Activated B cell treated with CpG ODN at 0.5 μM for 24 hours (primary cell): ENCODE measurements at places on chromosomes 12 and 14. TPM values are rescaled to one million over a fixed set of nuclear protein-coding genes. Genes with fewer than 3 reads are reported as not detected.
A peak's percentile ranks its signal among the peaks of the same experiment; 100 is the strongest.

Gene SERPINA1
- 0.31 TPM in 1 of 2 replicates, not detected in the other for total RNA-seq

Gene DNAI7
- total RNA-seq: 0.15 and 0.27 TPM in 2 replicates

Gene TRHDE
- total RNA-seq: not detected in 2 replicates

Gene CD4
- total RNA-seq: 0.22 and 0.32 TPM in 2 replicates

Gene FBLN5
- not detected in 2 replicates for total RNA-seq

Gene SPRING1
- total RNA-seq: 31.6 and 36.4 TPM in 2 replicates

Gene STON2
- 0.51 TPM in 1 of 2 replicates, not detected in the other for total RNA-seq

Gene BDKRB2
- total RNA-seq: not detected in 2 replicates

Gene CAPZA3
- total RNA-seq: not detected in 2 replicates

Gene DAO
- not detected in 2 replicates for total RNA-seq

- DNase-seq: no peak
These were observed 138.8 kb upstream of the HMGA2 start for GRCh38 chr12:65685514-65685913.

DNA sequence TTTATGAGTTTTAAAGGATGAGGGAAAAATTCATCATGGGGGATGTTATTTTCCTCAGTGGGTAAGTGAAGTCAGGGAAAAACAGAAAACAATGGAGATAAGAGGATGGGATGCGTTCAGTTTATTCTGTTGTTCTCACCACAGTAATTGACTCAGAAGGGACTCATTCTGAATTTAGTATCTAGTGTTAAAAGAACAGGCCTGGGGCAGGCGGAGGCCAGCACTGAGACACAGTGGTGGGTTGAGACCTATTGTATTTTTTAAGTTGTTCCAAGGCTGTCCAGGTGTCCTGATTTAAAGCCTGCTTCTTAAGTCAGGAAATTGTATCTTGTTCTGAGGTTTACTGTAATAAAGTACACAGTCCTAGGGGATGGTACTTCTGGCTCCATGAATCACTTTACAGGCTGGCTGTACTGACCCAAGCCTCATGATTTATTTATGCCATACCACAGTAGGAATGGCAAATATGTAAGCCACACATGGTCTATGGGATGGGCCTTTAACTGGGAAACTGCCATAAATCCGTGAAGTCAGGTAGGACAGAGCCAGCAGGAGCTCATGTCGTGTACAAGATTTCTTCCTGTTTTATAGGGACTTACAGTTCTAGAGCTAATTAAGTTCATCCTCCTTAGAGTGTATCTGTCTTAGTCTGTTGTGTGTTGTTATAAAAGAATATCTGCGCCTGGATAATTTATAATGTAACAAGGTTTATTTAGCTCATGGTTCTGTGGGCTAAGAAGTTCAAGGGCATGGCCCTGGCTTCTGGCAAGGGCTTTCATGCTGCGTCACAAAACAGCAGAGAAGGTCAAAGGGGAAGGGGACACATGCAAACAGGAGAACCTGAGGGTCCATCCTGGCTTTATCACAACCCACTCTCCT is 244.1 kb downstream of the FBXL14 start:
- no peak for DNase-seq

DNA sequence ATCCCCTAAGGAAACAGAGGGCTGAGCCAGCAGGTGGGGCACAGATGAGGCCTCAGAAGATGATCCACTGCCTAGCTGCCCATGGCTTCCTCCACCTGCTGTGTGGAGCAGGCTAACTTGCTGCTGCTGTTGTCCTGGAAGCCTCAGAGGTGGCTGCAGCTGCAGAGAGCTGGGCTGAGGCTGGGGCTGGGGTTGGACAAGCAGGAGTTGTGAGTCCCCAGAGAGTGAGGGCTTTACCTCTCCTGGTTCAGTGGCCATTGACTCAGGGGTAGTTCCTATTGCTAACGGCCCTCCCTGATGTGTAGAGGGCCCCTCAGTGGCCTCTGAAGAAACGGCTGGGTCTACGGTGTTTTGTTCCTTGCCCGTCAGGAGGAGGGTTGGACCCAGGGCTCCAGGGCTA is 13.7 kb upstream of the PRKAG1 start:
- DNase-seq: no peak

DNA sequence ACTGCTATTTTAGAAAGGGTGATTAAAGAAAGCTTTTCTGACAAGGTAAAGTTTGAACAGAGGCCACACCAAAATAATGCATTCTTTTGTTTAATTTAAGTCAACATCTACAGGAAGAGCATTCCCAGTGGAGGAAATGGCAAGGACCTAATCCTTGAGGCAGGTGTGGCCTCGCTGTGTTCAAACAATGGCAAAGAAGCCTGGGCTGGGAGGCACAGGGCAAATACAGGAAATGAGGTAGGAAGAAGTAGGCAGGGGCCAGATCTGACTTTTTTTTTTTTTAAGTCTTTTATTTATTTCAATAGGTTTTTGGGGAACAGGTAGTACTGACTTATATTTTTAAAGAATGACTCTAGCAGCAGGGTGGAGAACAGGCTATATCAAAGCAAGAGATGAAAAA is 53.5 kb downstream of the ARMH4 start:
- no peak for DNase-seq

DNA sequence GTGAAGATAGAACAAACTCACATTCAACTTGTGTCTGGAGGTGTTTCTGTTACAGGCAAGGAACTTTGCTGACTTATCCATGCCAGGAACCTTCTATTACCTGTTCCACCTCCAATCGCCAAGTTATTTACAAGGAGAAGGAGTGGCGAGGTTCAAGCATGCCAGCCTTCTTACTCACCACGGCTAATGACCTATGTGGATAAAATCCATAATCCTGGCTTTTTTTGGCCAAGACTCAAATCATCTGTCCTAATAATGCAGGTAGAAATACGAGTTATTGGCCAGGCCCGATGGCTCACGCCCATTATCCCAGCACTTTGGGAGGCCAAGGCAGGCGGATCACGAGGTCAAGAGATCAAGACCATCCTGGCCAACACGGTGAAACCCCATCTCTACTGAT is 241.6 kb downstream of the TMEM132D start:
- no peak for DNase-seq

GRCh38 chr12:62194616-62195015 is 65.6 kb upstream of the USP15 start:
- DNase-seq: no peak

DNA sequence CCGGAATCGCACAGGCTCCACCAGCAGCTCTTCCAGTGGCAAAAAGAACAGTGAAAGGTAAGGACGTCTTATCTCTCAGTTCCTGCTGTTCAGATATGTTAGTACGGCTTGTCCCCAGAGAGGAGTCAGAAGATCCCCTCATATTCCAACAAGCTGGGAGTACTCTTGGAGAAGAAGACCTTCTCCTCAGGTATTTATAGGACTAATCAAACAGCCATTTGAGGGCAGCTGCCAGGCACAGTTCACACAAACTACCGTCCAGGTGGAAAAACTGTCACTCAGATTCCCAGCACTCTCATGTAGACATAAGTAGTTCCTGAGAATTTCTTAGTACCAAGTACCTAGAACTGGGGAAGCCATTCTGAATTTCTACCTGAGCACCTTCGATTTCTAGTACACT is 85.3 kb downstream of the EML1 start:
- no peak for DNase-seq

GRCh38 chr14:98912655-98913054 is 359.3 kb downstream of the BCL11B start:
- no peak for DNase-seq

- DNase-seq: peak; percentile 38
These were observed at the start of gene SPTB for GRCh38 chr14:64879635-64880220. SPTB (minus strand) TSS chr14:64879907; CDS start chr14:64823094, 56,813 bp downstream.

- no peak for DNase-seq
These were observed 170.0 kb upstream of the VASH1 start for GRCh38 chr14:76591266-76591665.

GRCh38 chr14:58912799-58913432 is 275.2 kb downstream of the DACT1 start:
- no peak for DNase-seq

DNA sequence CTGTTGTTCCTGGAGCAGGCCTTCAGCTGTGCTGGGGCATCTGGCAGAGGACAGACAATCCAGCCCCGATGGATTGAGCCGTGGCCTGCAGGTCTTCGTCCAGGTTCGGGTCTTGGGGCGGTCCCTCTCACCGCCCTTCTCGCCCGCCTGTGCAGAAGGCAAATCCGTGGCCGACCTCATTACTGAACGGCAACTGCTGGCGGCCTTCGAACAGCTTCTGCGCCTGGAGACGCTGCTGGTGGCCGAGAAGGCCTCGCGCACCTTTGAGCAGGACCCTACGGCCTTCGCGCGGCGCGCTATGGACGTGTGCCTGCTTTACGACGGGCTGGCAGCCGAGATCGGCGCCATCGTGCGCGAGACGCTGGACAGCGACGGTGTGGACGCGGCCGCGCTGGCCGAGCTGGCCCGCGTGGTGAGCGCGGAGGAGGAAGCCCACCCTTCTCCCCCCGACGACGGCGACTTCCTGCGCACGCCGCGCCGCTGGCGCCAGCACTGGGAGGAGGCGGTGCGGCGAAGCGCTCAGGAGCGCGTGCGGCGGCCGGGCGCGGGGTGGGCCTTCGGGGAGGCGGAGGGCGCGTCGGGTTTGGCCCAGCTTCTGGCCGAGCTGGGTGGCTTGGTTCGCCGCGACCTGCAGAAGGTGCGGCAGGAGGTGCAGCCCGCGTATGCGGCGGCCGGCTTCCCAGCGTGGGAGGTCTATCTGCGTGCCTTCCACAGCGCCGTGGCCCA is 7.6 kb downstream of the EXOC3L4 start:
- no peak for DNase-seq

- no peak for DNase-seq
These were observed 4.2 kb downstream of the HSPA2 start for GRCh38 chr14:64544607-64545312.

GRCh38 chr12:104360157-104360556 is 56.6 kb downstream of the EID3 start:
- DNase-seq: no peak

- DNase-seq: no peak
These were observed 151.3 kb downstream of the PAH start for GRCh38 chr12:102765736-102766135.

- no peak for DNase-seq
These were observed 144.4 kb upstream of the ATXN7L3B start for GRCh38 chr12:74393272-74393671.

DNA sequence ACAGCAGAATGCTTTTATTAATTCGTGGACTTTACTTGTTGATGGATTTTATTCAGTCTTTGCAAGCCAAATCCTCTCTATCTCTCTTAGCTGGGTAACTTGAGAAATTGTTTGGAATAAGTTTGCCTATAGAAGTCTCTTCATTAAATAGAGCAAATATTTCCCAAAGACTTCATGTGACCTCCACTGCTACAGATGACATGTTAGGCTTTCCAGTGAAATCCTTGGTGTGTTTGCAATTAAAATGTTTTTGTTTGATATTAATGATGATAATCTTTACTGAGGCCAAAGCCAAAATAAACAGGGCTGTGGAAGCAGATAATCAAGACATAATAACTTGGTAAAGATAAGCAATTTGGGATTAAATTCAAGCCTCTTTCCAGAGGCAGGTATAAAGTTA is 4.4 kb downstream of the MYF6 start:
- DNase-seq: no peak

DNA sequence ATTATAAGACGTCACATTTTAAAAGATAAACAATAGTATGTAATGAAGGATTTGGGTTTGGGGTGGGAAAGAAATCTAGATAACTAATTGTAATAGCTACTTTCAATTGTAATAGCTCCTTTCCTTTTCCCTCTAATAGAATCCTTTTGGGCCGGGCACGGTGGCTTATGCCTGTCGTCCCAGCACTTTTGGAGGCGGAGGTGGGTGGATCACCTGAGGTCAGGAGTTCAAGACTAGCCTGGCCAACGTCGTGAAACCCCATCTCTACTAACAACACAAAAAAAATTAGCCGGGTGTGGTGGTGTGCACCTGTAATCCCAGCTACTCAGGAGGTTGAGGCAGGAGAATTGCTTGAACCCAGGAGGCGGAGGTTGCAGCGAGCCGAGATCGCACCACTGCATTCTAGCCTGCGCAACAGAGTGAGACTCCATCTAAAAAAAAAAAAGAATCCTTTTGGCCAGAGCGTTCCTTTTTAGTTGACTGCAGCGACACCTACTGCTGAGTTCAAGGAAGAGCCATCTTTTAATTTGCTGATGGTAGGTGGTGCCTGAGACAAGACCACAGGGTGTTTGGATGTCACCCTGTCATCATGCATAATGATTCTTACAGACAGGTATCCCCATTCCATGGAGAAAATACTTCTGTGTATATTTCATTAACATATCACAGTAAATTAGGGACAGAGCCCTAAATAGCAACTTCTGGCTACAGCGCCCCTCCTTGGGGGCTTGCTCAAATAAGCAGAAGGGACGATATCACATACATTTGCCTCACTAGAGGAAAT is 79.5 kb downstream of the ARMH4 start:
- no peak for DNase-seq

- no peak for DNase-seq
These were observed 688.0 kb downstream of the VRK1 start for GRCh38 chr14:97485201-97485600.

- no peak for DNase-seq
These were observed 773.4 kb downstream of the DIO2 start for GRCh38 chr14:79437951-79438350.

GRCh38 chr14:101595887-101596721 is 34.8 kb downstream of the DIO3 start:
- no peak for DNase-seq

GRCh38 chr12:106226884-106227640 is 20.8 kb downstream of the CKAP4 start:
- no peak for DNase-seq

DNA sequence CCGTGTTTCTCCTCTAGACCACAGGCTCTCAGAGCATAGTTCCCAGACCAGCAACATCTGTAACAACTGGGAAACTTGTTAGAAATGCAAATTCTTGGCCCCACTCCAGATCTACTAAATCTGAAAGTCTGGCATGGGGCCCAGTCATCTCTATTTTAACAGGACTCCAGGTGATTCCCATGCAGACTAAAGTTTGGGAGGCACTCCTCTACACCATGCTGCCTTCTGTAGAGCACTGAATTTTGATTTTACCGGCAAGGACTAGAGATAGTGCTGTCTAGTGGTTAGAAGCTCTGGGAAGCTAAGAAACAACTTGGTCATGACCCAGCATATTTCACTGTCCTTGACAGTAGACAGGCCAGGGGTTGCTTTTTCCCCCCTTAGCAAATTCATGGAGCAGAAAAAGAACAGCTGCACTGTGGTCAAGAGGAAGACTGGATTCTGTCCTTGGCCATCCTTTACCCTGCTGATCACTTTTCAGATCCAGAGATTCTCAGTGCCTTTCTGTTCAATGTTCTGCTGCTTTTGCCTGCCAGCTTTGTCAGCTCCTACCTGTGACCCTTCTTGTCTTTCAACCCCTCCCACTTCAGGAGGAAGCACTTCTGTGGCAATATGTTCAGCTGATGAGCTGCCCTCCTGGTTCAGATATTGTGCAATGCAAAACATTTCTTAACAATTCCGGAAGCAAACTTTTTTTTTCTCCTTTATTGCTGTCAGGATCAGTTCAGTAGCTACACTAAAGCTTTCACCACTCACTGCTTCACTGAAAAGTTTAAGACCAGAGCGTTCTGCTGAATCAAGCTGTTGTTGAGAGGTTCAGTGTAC is 133.8 kb upstream of the NUDT4 start:
- no peak for DNase-seq
